Upper lobe of left lung (tissue), 6 donors: ENCODE measurements at places on chromosomes 11 and 22.
A peak's percentile ranks its signal among the peaks of the same experiment; 100 is the strongest.

DNA sequence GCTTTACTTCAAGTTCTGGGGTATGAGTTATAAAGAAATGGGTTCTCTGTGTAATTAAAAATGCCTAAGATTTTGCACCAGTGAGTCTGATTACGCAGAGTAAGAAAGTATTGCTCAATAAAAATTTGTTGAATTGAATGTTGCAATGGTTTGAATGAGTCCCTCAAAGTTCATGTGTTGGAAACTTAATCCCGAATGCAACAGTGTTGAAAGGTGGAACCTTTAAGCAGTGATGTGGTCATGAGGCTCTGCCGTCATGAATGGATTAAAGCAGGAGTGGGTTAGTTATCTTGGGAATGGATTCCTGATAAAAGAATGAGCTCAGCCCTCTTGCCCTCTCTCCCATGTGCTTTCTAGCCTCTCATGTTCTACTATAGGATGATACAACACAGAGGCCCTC lies 52.6 kb upstream of the SESN3 start:
- DNase-seq = no peak

DNA sequence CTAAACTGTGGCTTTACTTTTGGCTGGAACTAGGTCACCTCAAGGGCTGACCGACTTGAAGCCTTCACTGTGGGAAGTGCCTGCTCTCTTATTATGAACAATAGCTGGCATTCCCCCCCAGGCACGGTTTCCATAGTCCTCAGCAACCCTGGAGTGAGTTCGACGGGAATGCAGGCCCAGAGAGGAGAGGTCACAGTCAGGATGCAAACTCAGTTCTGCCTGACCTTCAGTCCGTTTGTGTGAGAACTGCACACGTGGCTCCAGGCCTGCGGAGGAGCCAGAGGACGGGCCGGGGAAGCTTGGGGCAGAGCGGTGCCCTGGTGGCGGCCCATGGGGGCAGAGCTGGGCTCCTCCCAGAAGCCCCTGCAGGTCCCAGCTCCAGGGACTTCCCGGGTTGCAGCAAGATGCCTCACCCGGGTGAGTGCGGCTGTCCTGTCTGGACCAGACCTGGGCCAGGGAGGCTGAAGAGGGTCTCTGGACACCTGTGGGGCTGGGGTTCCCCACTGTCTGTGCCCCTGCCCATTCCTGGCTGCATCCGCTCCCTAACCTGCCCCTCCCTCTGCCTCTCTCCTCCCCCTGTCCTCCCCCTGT lies 17.2 kb downstream of the SLC25A18 start:
- DNase-seq = peak; percentile 71

DNA sequence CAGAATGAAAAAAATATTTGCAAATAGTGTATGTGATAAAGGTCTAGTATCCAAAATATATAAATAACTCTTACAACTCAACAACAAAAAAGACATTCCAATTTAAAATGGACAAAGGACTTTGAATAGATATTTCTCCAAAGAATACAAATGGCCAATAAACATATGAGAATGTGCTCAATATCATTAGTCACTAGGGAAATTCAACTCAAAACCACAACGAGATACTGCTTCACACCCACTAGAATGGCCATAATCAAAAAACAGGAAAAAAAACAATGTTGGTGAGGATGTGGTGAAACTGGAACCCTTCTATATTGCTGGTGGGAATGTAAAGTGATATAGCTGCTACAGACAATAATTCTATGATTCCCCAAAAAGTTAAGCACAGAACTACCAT lies 38.6 kb upstream of the RPS13 start:
- DNase-seq = no peak

DNA sequence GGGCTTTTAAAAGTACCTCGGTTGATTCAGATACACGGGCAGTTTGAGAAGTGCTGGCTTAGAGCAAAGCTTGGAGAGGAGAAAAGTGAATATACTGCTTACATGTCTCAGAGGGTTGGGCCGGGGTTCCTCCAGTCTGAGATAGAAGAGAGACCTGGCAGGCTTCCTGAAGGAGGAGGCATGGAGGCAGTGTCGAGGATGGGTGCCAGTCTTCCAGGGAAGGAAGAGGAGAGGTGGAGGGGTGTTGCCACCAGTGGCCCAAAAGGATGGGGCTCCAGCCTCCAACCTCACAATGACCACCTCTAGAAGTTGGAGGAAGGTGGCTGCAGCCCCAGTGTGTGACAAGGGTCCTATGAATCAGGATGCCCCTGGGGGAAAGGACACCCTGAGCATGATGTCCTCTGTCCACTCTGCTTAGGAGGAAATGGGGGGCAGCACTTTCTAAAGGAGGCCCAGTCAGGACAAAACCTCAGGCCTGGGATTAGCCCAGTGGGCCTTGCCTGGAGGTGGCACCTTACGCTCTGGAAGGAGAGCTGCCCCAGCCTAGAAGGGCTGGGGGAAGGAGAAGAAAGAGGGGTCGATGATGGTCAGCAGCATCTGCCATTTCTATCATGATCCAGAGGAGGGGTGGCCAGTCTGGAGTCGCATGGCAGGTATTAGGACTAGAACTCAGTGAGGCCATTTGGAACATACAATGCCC lies 65.2 kb downstream of the CD82 start:
- no peak for DNase-seq

- DNase-seq = peak; percentile 95
Observed at GRCh38 chr11:126113515-126113957, 50.9 kb upstream of the CDON start.

GRCh38 chr11:113675003-113675561 lies 31.0 kb downstream of the TMPRSS5 start:
- DNase-seq = no peak

DNA sequence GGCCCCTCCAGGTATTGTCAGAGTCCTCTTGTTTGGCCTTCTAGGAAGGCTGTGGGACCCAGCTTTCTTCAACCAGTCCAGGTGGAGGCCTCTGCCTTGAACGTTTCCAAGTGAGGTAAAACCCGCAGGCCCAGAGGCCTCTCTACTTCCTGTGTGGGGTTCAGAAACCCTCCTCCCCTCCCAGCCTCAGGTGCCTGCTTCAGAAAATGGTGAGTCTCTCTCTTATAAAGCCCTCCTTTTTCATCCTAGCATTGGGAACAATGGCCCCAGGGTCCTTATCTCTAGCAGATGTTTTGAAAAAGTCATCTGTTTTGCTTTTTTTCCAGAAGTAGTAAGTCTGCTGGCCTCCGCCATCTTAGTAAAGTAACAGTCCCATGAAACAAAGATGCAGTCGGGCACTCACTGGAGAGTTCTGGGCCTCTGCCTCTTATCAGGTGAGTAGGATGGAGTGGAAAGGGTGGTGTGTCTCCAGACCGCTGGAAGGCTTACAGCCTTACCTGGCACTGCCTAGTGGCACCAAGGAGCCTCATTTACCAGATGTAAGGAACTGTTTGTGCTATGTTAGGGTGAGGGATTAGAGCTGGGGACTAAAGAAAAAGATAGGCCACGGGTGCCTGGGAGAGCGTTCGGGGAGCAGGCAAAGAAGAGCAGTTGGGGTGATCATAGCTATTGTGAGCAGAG lies at the start of gene CD3E:
Gene CD3E (plus strand): TSS at position 163 of the 681 bp plus-strand sequence. CDS start 223 bp downstream, at position 386.
- DNase-seq = no peak

DNA sequence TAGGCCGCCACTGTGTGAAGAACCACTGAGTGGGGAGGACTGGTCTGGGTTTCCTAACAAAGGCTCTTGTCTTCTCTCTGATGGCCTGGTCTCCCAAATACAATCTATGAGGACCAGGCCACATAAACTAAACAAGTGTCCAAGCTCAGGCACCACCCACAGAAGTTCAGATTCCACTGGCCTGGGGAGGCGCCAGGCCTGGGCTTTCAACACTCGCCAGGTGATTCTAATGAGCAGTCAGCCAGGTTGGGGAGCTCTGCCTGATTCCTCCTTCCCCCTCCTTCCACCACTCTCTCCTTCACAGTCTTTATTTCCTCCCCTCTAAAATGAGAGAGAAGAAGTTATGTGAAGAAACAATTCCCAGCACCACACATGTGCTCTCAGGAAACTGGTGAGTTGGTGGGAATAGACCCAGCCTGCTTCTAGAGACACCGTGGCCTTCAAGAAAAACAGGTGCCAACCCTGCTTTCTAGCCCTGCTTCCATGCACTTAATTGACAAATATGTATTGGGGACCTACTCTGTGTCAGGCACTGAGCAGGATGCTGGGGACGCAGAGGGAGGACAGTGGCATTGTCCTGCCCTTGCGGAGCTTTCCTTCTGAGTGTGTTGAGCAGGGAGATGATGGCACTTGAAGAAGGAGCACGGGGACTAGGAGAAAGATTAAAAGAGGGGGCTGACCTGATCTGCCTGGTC lies 242.5 kb downstream of the TENM4 start:
- DNase-seq = no peak

DNA sequence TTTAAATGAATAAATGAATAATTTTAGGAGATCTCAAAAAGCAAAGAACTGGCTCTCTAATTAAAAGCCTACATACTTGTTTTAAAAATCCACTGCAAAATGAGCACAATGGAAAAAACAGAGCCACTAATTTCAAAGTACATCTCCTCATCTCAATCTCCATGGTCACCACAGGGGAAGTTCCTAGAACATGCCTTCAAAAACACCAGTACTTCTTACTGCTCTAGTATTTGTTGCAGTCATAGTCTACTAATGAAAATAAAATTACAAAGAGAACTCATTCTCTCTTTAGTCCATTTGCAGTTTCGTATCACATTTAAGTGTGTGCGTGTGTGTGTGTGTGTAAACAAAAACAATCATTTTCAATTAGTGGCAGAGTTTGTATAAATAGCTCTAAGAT lies 54.0 kb downstream of the PIK3C2A start:
- DNase-seq = no peak

DNA sequence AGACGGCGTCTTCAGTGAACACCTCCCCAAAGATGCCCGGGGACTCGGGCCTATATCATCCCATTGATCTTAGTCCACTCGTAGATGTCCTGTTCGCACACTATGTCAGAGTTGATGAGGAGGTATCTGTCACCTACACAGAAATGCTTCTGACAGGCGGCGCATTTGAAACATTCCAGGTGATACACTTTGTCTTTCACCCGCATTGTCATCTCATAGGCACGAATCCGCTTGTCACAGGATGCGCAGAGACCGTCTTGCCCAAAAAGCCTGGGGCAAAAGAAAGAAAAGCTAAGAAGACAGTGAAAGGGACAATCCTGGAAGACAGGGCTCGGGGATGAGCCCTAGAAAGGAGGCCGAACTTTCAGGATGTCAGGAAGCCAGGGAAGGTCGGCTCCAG lies 32.6 kb downstream of the LMO2 start:
- no peak for DNase-seq
